ENCODE measurements at places on chromosomes 6 and 20.
A peak's percentile ranks its signal among the peaks of the same experiment; 100 is the strongest.

GRCh38 chr6:167577891-167578361 is 248.8 kb upstream of the AFDN start:
- no peak for DNase-seq

DNA sequence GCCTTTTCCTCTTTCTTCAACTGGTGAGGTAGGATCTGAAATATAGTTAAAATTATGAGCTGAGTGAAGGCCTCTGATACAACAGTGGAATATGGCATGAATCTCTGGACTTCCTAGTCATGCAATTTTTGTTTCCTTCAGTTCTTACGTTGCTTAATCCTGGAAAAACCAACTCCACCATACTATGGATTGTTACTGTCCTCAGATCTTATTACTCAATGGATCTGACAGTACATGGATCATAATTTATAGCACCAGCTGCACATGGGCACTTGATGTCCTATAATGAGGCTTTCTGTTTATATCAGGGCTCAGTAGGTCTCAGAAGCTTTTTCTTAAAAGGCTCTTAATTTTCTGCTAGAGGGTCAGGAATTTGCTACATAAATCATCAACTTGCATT is 1341.0 kb upstream of the EYS start:
- no peak for DNase-seq

DNA sequence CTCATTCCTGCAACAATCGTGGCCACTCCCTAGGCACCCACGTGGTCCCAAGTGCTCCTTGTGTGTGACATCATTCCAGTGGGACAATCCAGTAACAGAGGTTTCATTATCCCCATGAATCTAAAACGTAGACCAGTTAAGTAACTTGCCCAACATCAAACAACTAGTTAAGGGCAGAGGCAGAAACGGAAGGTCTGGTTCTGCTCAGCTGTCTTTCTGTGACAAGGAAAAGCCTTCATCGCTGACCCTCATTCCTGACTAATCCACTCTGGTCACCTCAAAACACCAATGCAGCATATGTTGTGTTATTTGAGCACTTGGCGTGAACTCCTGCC is 261.4 kb upstream of the JARID2 start:
- DNase-seq = no peak

DNA sequence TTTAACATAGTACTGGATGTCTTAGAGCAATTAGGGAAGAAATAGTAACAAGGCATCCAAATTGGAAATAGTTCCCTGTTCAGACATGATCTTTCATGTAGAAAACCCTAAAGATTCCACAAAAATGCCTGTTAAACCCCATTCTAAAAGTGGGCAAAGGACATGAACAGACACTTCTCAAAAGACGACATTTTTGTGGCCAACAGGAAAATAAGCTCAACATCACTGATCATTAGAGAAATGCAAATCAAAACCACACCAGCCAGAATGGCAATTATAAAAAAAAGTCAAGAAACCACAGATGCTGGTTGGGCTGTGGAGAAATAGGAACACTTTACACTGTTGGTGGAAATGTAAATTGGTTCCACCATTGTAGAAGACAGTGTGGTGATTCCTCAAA is 109.9 kb upstream of the MOCS1 start:
- no peak for DNase-seq

- DNase-seq = no peak
These were observed 12.3 kb downstream of the C20orf173 start for GRCh38 chr20:35517125-35517524.

DNA sequence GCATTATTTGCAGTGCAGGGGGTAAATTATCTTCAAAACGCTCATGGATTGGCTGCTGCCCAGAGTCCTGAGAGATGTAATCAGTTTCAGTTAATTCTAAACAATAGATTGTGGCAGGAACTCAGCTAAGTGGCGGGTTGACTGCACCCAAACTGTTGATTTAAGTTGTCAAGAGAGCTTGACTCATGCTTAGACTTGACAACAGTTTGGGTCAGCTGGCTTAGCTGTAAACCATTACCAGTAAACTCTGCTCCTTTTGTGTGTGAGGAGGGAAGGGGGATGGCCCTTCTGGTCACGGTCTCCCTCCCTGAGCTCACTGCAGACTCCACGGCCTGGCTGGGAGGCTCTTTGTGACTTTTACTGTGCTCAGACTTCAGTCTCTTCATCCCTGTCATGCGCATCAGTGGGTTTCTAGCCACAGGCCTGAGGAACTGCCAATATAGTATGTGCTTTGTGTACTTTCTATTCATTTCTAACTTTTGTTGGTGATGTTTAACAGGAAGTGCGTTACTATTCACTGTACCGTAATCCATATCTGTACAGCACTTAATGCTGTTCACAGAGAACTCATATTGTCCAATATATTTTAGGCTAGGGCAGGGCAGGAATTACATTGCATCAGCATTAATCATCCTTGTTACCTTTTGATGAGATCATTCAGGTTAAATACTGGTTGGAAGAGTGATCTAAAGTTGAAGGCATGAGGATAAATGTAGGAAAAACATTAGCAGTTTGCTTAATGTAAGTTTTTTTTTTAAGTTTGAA is 488.3 kb downstream of the CDKAL1 start:
- no peak for DNase-seq

GRCh38 chr20:5072756-5073659 is 46.8 kb downstream of the PCNA start:
- no peak for DNase-seq

DNA sequence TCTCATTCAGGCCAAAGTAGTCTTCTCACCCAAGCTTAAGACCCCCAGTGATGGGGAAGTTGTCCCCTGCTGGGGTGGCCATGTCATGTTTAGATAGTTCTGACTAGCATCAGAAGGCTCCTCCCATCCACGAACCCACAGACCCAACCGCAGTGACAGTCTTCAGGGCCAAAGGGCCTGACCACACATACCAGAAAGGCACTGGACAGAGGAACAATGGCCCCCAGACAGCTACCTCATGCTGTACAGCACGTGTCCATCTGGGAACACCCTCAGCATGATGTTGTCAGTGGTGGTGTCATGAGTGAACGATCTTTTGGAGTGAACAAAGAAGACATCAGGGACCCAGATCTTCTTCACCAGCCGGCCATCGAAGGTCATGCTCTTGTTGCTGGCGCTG is 46.3 kb downstream of the GABRR2 start:
- no peak for DNase-seq

DNA sequence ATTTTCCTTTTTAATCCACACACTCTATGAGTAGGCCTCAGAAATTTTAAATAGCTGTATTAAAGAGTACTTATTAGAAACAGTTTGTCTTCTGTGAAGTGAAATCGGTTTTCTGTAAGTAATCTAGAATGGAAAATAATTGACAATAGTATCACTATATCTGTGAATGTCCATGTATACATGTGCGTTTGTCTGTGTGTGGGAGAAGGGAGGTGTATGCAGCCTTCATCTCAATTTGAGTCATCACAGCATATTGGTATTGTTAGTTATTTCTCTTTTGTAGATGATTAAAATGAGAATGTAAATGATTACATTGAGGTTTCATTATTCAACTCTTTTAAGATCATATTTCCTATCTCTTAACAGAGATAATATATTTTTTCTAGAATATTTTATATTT is 206.0 kb downstream of the EYS start:
- DNase-seq = no peak

DNA sequence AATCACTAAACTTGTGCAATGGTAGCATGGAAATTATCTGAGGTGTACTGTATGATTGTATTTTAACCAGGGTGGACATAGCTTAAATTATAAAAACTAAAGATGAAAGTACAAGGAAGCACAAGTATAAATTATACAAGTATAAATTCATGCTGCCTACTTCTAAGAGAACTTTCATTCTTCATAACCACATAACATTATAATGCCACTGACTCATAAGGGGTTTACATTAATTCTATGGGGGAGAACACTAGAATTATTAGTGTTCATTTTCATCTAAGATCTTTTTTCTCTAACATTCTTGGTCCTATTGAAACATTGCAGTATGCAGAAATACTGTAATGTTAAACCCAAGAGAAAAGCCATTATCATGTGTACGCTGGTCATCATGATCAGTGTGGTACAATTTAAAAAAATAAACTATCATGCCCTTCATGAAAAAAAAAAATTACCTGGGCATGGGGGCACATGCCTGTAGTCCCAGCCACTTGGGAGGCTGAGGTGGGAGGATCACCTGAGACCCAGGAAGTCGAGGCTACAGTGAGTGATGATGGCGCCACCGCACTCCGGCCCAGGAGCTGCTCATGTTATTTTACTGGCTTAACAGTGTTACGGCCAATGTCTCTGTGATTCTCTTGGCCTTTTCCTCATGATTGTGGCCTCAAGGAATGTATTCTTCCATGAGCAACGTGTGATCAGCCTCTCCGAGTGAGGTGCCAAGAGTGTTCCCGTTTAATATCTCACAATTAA is 25.9 kb upstream of the AHCY start:
- DNase-seq = no peak

- no peak for DNase-seq
These were observed 252.2 kb downstream of the DLL1 start for GRCh38 chr6:170038708-170039107.

DNA sequence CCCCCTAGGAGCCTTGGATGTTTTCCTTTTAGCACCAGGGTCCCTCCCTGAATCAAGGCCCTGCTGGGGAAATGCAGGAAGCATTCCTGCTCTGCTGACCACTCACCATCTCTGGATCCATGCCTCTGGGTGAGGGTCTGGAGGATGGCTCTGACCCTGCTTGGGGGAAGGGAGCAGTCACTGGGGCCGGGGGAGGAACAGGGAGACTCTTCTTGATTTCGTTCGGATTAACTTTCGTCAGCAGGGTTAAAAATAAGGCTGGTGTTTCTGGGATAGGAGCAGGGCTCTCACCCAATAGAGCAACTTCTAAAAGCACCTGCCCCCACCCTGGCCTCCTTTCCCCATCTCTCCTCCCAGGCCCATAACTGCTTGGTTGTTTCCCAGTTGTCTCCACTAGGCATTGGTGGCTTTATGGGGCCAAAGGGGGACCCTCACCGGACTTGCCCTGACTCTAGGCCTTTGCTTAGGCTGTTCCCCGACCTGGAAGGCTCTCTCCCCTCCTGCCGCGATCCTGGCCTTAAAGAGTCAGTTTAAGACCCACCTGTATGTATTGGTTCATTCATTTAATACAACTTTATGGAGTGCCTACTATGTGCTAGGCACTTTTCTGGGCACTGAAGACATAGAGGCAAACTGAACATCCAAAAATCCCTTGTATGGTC is 63.0 kb downstream of the JPH2 start:
- no peak for DNase-seq

DNA sequence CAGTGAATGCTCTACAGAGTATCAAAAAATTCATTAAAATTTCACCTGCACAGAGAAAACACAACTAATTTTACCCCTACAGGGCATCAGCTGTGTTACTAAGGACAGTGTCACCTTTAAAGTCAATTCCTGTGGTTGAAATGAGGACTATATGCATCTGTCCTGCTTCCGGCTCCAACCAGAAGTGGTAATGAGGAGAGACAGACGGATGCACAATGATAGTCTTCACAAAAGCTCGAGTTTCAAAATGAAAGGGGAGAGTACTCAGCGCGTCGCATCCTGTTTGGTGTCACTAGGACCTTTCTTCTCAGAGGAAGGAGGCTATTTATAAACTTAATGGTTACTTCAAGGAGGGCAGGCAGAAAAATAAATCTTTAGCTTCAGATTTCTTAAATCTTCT is 86.5 kb downstream of the LYRM4 start:
- peak; percentile 16 for DNase-seq

DNA sequence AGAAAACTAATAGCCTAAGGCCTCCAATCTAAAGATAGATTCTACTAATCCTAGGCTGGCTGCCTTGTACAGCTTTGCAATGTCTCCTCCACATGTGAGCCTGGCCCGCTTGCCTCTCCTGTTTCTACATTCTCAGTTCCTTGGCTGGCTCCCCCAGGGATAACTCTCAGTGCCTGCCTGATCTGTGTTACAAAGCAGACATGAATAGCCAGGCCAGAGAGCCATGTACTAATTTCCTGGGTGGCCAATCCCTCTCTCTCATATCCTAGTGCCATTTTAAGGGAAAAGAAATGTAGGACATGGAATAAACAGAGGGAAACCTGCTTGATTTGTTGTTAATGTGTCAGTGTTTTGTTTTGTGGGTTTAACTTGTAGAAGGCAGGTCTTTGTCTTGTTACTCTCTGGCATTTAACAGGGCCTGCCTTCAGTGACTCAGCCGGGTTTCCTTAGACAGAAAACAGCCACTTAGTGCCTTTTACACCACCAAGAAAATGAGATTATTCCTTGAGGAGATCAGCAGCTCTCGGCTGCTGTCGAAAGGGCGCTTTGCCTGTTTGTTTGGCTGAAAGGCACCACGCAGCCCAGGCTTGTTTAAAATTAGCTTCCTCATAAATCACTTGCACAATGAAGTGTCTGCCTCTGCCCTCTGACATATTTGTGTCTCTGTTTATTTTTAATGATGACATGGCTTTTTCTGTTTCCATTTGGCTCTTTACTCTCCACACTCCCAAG is 702.7 kb downstream of the MAFB start:
- DNase-seq = no peak

GRCh38 chr6:110971468-110971867 is 10.4 kb upstream of the RPF2 start:
- no peak for DNase-seq

- no peak for DNase-seq
These were observed 25.4 kb downstream of the TMEM244 start for GRCh38 chr6:129835691-129836090.

DNA sequence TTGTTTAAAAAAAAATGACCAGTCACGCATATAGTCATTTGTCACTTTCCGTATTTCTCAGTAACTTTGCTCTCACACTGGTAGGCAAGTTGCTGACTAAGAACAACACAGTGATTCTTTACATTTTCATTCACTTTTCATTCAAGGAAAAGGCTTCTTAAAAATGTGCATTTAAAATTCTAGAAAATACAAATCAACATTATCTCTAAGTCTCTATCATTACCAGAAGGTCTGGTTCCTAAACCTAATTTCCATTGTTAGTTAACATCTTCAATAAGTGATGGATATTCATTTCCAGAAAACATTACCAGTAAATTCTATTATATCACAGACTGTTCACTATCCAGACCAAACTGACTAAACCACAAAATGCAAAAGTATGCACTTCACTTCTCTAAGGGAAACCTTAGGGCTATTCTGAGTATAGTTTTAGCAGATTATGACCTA is 115.3 kb downstream of the AHI1 start:
- DNase-seq = no peak

DNA sequence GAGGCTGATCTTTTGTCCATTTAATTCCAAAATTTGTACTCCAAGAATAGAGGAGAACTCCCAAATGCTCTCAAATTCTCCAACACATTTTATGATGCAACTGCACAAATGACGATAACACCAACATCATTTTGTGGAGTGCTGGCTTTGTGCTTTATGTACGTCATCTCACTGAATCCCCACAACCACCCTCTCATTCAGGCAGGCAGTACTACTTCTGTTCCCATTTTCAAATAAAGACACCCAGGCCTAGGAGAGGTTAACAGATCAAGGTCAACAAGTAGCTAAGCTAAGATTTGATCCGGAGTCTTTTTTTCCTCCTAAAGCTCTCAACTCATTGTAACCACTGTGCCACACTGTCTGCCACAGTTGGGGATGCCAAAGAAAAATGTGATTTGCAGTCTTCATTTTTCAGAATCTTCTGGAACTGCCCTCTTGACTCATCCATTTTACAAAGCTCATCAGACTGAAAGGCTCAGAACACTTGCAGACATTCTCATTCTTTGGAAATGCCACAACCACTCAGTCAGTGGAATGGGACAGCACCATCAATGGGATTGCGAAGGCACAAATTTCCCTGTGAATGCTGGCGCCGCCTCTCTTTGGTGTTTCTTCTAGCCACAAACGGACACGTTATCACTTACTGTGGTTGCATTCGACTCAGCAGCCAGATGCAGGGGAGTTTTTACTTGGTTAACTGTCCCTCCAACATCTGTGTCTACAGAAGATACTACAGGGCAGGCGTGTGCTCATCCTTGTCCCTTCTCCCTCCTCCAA is 184.4 kb downstream of the GJA10 start:
- no peak for DNase-seq
